ENCODE measurements at places on chromosomes 4 and X.

DNA sequence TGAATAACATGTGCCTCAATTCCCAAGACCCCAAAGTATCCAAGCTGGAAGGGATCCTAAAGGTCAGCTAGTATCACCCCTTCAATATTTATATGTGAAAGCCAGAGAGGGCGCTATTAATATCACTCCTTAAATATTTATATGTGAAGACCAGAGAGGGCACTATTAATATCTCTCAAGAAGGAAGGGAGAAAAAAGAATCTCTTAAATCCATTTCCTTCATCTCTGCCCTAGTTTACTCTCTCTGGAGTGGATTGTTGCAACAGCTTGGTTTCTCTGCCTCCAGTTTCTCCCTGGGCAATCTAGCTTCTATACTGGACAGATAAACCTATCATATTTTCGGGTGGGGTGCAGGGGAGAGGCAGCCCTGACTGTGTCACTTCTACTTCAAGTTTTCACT lies 31.6 kb upstream of the MSN start:
- no peak for DNase-seq

GRCh38 chr4:149518471-149518870 lies 297.2 kb downstream of the IQCM start:
- DNase-seq: no peak

DNA sequence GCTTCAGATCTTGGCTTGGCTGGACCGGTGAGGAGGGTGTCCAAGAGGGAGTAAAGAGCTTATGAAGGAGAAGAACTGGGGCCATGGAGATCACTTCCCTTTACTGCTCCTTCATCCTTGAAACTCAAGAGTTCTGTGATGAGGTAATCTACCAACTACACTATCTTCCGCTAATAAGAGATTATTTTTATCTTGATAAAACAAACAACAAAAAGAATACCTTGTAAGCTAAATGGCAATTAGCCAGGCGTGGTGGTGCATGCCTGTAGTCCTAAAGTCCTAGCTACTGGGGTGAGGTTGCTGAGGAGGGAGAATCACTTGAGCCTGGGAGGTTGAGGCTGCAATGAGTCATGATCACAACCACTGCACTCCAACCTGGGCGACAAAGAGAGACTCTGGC lies 47.4 kb downstream of the HAUS3 start:
- no peak for DNase-seq

GRCh38 chr4:4386736-4387392 lies at the start of gene NSG1:
Gene NSG1, plus strand, starts transcription at chr4:4387102. Its CDS starts 528 bp downstream, at chr4:4387630.
- peak; percentile 31 for DNase-seq
